ENCODE measurements at places on chromosomes 5 and 9.

DNA sequence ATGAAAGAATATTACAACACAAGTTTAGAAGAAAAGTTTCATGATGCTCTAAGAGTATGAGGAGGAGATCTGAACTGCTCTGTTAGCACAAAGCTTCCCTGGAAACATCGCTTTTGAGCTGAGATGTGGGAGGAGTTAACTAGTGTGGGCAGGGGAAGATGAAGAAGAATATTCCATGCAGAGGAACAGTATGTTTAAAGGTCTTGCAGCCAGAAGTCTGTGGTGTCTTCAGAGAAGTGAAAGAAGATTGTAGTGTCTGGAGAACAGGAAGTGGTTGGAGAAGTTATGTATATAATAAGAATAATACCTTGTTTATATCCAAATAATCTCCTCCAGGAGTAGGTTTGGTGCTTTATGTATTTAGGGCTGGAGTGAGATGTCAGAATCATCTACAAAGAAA lies 406.7 kb downstream of the MAN2A1 start:
- DNase-seq, result no peak

DNA sequence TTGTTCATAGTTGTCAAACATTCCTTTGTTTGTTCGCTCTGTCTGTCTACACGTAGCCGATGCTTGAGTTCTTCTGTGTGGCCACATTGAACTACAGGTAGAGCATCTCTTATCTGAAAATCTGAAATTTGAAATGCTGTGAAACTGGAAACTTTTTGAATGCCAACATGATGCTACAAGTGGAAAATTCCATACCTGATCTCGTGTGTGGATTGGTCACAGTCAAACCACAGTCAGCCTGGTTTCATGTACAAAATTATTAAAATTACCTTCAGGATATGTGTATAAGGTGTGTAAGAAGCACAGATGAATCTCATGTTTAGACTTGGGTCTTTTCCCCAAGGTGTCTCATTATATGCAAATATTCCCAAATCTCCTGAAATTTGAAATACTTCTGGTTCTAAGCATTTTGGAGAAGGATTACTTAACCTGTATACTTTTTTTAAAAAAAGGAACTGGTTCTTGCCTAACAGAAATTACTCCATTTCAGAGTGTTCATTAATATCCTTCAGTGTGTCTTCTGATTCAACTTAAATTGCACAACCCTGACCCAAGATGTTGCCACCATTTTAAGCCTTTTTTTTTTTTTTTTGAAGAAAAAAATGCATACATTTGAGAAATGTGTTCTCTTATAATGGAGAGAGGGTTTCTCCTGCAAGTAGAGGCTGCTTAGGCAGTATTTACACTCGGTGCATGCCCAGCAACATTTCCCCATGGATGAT lies 254.3 kb downstream of the MAST4 start:
- no peak for DNase-seq

- DNase-seq, result no peak
Observed at GRCh38 chr5:125181955-125182354, 435.5 kb upstream of the ZNF608 start.

- DNase-seq, result no peak
Observed at GRCh38 chr9:33120620-33121019, 44.1 kb upstream of the SMU1 start.

GRCh38 chr9:18122171-18122570 lies 351.8 kb upstream of the ADAMTSL1 start:
- DNase-seq, result peak; percentile 48

DNA sequence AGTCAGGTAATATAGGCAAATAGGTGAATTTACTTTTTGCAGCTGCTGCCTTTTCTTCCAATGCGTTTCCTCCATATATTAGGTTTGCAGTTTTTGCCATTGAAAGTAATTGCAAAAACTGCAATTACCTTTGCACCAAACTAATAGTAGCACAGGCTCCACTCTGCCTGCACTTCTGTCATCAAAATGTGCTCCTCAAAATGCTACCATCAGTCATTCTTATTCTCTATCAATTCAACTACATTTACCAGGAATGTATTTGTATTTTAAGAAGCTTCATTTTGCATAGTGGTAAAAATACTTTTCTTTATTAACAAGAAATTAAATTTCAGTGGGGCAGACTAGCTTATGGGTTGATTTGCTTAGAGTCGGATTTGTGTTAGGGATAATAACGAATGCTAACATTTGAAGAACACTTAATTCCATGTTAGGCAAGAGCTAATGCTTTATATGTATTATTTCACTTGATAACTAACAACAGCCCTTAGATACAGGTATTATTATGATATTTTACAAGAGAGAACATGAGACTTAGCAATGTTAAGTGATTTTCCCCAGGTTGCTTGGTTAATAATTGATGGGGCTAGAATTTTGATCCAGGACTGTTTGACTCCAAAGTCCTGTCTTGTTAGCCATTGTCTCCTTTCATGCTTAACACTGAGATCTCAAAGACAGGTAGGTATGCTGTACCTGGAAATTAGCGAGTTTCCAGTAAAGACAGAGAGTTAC lies 300.4 kb downstream of the MAN2A1 start:
- no peak for DNase-seq

- no peak for DNase-seq
Observed at GRCh38 chr5:40021007-40021406, 596.2 kb upstream of the DAB2 start.

DNA sequence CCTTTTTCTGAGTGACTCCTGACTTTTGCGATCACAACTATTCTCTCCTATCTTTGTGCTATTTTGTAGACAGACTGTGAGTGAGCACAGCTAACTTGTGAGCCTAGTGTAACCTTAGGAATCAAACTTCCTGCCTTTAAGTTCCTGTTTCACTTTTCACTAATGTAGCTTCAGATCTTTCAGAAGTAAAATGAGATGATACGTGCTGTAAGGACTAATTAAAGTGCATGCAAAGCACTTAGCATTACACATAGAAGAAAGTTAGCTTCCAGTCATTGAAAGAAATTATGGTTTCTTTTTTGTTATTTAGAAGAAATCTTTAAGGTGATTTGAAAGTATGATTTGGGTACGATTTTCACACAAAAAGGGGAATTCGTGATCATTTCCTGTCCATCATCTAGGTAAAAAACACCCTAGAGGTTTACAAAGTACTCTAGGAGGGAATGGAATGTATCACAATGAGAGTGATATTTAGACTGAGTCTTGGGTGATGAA lies 122.7 kb downstream of the ST8SIA4 start:
- DNase-seq, result no peak

DNA sequence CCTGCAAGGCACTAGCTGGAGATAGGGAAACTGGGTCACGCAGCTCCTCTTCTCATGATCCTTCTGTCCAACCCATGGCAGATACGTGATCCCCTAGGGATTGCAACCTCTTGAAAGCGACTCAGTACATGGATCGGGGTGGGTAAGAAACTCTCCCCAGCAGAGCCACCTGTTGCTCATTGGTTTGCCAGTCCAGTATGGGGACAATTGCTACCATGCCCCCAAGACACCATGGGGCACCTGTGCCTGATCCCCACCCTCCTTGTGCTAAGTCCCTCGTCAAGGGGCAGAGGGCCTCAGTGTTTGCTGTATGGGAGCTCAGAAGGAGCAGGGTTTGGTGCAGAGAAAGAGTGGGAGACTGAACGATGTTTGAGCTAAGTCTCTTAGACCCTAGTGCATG lies 500.9 kb downstream of the ENC1 start:
- DNase-seq, result no peak

DNA sequence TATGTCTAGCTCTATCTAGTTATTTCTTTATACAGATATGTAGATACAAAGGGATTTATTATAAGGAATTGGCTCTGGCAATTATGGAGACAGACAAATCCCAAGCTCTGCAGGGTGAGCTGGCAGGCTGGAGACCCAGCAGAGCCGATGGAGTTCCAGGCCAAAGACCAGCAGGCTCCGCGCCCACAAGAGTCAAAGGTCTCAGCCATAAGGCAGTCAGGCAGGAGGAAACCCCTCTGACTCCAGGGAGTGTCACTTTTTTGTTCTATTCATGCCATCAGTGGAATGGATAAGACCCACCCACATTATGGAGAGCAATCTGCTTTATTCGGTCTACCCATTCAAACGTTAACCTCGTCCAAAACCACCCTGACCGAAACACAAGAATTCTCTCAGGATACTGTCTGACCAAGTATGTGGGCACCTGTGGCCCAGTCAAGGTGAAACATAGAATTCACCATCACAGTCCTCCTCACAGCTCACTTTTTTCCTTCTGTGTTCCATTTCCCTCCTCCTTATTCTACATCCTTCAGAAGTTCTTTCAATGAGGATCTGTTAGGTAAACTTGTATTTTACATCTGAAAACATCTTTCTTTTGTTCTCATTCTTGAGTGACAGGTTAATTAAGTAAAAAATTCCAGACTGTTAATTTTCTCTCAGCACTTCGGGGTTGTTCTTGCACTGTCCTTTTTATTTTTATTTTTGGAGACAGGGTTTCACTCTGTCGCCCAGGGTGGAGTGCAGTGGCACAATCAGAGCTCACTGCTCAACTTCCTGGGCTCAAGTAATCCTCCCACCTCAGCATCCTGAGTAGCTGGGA lies 21.2 kb downstream of the RNF130 start:
- no peak for DNase-seq

DNA sequence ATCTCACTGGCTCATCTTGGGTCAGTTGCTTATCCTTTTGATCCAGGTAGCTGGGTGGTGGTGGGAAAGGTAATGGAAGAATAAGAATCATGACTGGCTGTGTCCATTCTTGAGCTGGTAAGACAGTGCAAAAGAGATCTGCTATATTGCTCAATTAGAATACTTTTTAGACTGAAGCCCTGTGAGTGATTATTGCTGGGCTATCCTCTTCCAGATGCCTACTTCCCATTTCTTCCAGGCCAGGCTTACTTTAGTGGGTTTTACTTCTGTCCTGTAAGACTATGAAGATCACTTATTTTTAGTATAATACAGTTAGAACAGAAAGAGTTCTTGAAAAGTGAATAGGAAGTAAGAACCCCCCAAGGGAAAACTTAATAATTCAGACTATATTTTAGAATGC lies 7.2 kb downstream of the MARCHF6 start:
- no peak for DNase-seq

DNA sequence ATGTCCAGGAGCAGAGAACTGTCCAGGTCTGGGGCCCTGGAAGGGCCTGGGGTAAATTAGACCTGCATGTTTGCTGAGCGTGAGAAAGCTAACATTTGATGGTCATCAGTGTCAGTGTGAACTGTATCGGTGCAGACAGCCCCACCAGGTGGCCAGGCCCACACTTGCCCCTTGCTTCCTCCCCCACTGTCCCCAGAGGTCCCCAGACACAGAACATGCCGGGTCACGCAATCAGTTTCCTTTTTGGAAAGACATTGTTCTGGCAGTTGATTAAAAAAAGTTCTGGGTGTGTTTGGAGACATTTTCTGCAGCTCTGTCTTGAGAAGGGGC lies 1.5 kb downstream of the NKD2 start:
- no peak for DNase-seq

DNA sequence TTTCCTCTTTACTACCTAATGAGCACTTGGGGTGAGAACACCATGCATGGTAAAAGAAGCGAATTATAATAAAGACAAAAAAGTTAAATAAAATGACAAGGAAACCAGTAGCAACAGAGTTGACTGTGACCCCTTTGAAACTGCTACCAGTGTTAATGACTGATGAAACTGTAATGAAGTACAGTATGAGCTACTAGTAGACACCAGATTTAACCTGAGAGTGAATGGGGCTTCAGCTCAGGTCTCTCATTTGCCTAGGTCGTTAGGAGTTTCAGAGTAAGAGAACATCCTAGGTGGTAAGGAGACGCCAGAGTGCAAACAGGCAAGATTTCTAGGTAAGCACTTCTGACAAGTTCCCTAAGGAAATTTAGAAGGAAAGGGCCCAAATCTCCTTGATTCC lies 346.4 kb downstream of the BNC2 start:
- DNase-seq, result no peak

- DNase-seq, result no peak
Observed at GRCh38 chr5:36530215-36530614, 76.2 kb upstream of the SLC1A3 start.

- peak; percentile 26 for DNase-seq
Observed at GRCh38 chr5:111158105-111158744, 66.0 kb upstream of the CAMK4 start.

DNA sequence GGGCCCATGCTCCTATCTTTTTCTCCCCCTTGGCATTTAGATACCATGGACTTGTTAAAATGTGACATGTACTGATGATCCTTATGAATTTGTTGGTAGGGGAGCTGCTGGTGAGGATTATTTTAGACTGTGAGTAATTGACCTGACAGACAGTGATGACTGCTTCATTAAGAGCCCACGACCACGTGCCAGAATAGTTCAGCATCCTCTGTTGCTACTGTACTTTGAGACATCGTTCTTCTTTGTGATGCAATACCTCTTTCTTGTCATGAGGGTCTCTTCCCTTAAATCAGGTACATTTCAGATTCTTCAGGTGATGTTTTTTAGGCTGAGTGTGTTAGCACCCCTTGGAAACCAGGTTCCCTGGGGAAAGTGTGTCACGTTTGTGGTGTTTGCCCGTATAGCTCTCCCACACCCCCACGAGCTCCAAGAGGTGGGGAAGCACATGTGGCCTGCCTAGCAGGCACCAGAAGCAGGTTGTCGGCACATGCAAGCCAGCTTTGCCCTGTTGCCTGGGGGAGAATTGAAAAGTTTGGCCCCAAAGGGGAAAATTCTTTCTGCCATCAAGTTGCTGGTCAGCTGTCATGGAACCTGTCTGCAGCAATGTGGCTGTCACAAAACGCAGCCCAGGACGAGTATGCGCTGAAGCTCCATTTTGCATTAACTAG lies 25.1 kb downstream of the QRFP start:
- DNase-seq, result no peak

- no peak for DNase-seq
Observed at GRCh38 chr5:142248853-142249462, 75.9 kb downstream of the SPRY4 start.

DNA sequence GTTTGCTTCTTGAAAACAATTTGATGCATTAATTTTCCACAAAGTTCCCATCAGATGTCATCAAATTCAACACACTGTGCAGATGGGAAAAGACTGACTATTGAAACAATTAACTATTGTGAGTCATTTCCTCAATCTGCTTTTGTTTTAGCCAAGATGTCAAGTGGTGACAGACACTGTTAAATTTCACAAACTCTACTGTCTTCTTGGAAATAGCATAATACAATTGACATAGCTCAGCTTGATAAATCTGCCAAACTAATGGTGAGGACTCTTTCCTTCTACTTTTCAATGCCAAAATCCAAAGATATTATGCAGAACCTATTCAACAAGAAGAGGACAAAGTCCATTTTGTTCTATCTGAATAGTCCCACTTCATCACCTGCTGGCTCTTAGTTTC lies 242.3 kb downstream of the CAAP1 start:
- DNase-seq, result no peak

- DNase-seq, result peak; percentile 72
Observed at GRCh38 chr5:36928947-36929346, 52.4 kb downstream of the NIPBL start.

DNA sequence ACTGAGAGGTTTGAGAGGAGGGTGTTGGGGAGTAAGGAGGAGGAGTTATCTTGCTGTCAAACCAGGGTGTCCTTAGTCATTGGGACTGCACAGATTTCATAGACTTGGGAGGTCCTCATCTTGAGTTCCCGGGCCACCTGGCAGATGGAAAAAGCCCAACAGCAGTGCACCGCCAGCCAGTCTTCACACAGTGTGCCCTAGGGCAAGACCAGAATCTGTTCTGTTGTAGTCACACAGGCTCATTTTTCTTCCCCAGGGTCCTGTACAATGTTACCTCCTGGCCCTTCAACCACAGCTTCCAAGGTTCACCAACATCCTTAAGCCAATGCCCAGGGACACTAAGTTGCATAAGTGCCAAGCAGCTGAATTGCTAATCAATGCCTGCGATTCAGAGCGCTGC lies 21.0 kb downstream of the PLAC8L1 start:
- DNase-seq, result no peak

- no peak for DNase-seq
Observed at GRCh38 chr5:164809821-164810220, 1304.4 kb downstream of the MAT2B start.

Measured in NCI-H2171 treated with DMSO at 0.1 percent for 48 hours (cell line).